ENCODE measurements at places on chromosomes 11 and 22. TPM values are rescaled to one million over a fixed set of nuclear protein-coding genes. Genes with fewer than 3 reads are reported as not detected.

The SNX32 gene
- total RNA-seq: 1.2 TPM

DNA sequence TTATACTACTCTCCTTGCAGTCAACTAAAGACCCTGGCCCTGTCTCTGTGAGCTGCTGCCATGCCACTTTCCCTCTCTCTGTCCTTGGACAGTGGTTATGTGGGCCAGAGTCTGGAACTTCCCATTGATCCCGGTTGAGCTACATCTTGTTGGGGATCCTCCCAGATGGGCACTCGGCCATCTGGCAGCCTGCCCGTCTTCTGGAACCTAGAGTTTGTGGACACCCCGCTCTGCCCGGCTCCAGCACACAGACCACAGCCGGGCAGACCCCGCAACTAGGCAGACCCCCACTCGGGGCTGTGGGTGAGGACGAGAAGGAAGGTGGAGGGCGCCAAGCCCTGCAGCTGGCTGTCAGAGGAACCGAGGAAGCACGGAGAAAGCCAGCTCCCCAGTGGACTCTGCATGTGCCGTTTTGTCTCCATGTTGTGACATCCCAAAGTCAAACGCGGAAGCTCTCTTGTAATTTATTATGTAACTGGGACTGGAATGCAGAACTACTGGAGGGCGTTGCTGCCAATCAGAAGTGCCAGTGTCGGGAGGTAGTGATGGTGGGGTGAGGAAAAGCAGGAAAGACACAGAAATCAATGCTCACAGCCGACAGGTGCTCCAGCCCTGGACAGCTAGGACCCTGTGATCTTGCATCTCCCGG, 207.7 kb downstream of the CEP164 start:
- no peak for DNase-seq
- peaks cover 4% of the 10 kb centered on the region for H3K4me1 ChIP-seq
- no peak overlapping the region for H3K4me3 ChIP-seq
- no peaks in the 10 kb centered on the region for H3K36me3 ChIP-seq
- H3K27ac ChIP-seq: no peak overlapping the region

DNA sequence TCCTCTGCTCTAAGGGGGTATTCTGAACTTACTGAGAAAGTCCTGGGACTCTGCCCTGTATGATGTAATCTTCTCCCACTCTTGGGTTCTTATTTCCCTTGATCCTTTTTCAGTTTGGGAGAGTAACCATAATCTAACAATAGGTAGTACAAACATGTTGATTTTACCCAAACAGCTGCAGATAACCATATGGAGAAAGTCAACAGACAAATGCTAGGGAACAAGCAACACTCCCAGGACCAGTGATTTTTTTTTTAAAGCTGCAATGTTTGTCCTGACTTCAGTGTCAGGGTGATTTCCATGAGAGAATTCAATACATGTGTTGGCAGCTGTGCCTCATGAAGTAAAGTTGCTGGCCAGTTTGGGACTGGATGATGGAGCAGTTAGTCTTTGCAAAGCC, 156.5 kb downstream of the FCHSD2 start:
- peak overlapping the region; percentile 90 for H3K27ac ChIP-seq
- no peaks in the 10 kb centered on the region for H3K36me3 ChIP-seq
- no peak for DNase-seq
- no peaks in the 10 kb centered on the region for H3K27me3 ChIP-seq

DNA sequence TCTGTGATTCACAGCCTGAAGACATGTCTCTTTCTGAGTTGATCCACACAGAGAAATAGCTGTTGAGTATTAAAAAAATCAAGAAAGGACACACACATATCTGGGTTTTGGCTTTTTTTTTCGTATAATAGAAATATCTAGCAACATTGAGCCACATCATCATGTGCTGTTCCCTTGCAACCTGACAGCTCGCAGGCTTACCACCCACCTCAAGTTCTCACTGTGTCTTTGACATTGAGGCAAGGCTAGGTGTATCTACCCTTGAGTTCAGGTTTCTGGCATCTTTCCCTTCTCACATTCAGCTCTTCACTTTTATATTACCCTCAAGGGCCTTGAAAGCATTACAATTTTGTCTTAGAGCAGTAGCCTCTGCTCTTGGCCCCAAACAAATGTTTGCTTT, 490.3 kb upstream of the KIRREL3 start:
- H3K4me3 ChIP-seq: no peak overlapping the region
- no peak for DNase-seq
- H3K4me1 ChIP-seq: peaks cover 2% of the 10 kb centered on the region
- H3K36me3 ChIP-seq: peaks cover 5% of the 10 kb centered on the region

The IL17REL gene
- total RNA-seq: 0.15 TPM

The GGTLC2 gene
- not detected for total RNA-seq

The PANX3 gene
- 0.21 TPM for total RNA-seq

The SHISAL1 gene
- total RNA-seq: 6.5 TPM

- H3K4me3 ChIP-seq: no peak overlapping the region
- DNase-seq: no peak
- no peaks in the 10 kb centered on the region for H3K36me3 ChIP-seq
- H3K27ac ChIP-seq: no peak overlapping the region
- no peaks in the 10 kb centered on the region for H3K4me1 ChIP-seq
- peaks cover 1% of the 10 kb centered on the region for H3K27me3 ChIP-seq
Measured at GRCh38 chr11:134679592-134679991, 267.6 kb upstream of the B3GAT1 start.

GRCh38 chr11:116033931-116034553, 529.8 kb upstream of the CADM1 start:
- no peaks in the 10 kb centered on the region for H3K4me1 ChIP-seq
- no peak overlapping the region for H3K4me3 ChIP-seq
- H3K27me3 ChIP-seq: no peaks in the 10 kb centered on the region
- H3K36me3 ChIP-seq: no peaks in the 10 kb centered on the region
- no peak overlapping the region for H3K27ac ChIP-seq

- H3K36me3 ChIP-seq: no peaks in the 10 kb centered on the region
- H3K27me3 ChIP-seq: no peaks in the 10 kb centered on the region
- H3K4me1 ChIP-seq: no peaks in the 10 kb centered on the region
- no peak overlapping the region for H3K27ac ChIP-seq
- H3K4me3 ChIP-seq: no peak overlapping the region
Measured at GRCh38 chr11:111312076-111312475, 13.7 kb downstream of the POU2AF3 start.

DNA sequence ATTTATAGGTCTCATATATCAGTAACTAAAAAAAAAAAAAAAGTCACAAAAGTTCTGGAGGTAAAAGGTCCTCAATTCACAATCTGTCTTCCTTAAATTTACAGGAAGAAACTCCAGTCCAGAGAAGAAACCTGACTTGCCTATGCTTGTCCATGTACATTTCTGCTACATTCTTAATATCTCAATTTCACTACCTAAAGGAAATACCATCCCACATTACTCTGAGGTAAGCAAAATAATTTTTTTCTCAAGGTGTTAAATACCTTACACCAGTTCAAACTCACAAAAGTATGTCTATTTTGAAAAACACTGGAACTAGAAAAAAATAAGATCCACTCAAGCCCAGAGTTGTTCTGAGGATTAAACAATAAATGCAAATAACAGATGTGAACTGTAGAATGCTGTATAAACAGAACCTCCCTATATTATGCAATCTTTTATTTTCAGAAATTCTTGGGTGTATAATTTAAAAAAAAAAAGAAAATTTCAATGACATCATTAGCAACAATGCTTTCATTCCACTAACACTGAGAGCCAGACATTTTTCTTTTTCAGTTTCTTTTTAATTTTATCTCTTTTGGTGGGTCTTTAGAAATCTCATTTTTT, 49.9 kb upstream of the GDPD4 start:
- peaks cover 2% of the 10 kb centered on the region for H3K27me3 ChIP-seq
- H3K4me1 ChIP-seq: peaks cover 14% of the 10 kb centered on the region
- DNase-seq: no peak
- H3K36me3 ChIP-seq: no peaks in the 10 kb centered on the region
- H3K27ac ChIP-seq: no peak overlapping the region

DNA sequence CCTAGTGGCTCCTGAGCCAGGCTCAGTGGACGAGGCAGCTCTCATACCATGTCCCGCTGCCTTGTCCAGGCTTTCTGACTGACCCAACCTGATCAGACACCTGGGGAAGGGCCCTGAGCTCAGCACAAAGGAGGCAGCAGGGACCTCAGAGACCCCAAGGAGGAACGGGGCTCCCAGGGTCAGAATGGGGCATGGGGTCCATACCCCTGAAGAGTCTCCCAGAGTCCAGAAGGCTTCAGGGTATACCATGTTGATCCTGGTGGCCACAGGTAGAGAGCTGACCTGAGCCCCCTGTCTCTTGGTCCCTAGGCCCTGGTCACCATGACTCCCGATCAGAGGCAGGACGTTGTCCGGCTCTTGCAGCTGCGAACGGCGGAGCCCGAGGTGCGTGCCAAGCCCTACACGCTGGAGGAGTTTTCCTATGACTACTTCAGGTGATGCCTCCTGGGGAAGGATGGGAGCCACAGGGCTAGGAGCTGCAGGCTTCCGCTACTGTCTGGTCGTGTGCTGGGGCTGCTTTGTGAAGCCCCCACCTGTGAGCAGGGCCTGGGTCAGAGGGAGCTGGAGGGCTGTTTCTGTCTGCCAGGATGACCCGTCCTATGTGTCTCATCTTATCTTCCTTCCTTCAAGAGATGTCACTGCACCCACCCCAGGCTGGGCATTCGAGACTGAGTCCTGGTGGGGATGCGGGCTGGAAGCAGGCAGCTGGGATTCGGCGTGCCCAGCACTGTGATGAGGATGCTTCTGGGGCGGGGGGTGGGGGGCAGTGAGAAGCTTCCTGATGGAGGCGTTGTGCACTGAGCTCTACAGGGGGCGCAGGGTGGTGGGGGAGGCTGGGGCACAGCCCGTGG, 74.2 kb downstream of the MYO7A start:
- no peak overlapping the region for H3K4me3 ChIP-seq
- H3K4me1 ChIP-seq: peaks cover 16% of the 10 kb centered on the region
- peaks cover 13% of the 10 kb centered on the region for H3K27me3 ChIP-seq

GRCh38 chr22:31944700-31945442, 536 bp downstream of the YWHAH start:
- peaks cover 6% of the 10 kb centered on the region for H3K27me3 ChIP-seq
- H3K4me1 ChIP-seq: peaks cover 44% of the 10 kb centered on the region
- peaks cover 21% of the 10 kb centered on the region for H3K36me3 ChIP-seq
- no peak overlapping the region for H3K27ac ChIP-seq
- peak; percentile 37 for DNase-seq

The OR4C46 gene
- not detected for total RNA-seq

- H3K27me3 ChIP-seq: peaks cover 13% of the 10 kb centered on the region
- peaks cover 2% of the 10 kb centered on the region for H3K4me1 ChIP-seq
- H3K36me3 ChIP-seq: no peaks in the 10 kb centered on the region
- no peak overlapping the region for H3K27ac ChIP-seq
Measured at GRCh38 chr22:48101704-48102103, 1339.3 kb downstream of the TBC1D22A start.

DNA sequence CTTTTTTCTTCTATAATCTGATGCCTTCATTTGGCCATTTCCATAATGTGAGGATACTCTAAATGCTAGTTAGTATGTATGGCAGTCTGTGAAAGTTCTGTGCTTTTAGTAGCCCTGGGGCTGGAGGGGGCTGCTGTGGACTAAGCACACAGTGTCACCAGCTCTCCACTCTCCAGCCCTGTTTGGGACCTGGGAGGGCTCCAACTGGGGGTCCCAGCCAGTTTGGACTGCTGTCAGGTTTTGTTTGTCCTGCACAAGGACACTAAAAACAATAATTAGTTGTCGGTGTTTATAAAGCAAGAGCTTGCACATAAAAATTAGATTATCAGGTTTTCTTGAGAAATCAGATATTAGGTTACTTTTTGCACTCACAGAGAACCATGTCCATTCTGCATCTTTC, 103.1 kb downstream of the LDLRAD3 start:
- H3K27me3 ChIP-seq: no peaks in the 10 kb centered on the region
- H3K27ac ChIP-seq: no peak overlapping the region
- H3K4me1 ChIP-seq: peaks cover 7% of the 10 kb centered on the region
- no peak overlapping the region for H3K4me3 ChIP-seq
- DNase-seq: no peak

GRCh38 chr11:113286509-113287497, 27.6 kb upstream of the TTC12 start:
- H3K27me3 ChIP-seq: no peaks in the 10 kb centered on the region
- no peaks in the 10 kb centered on the region for H3K36me3 ChIP-seq
- DNase-seq: no peak
- no peak overlapping the region for H3K27ac ChIP-seq
- H3K4me1 ChIP-seq: no peaks in the 10 kb centered on the region

The MMP10 gene
- not detected for total RNA-seq

GRCh38 chr11:133723056-133723455, 122.3 kb downstream of the SPATA19 start:
- H3K27me3 ChIP-seq: peaks cover 1% of the 10 kb centered on the region
- no peak overlapping the region for H3K4me3 ChIP-seq
- H3K36me3 ChIP-seq: no peaks in the 10 kb centered on the region

The PRR33 gene
- not detected for total RNA-seq

The MYBPC3 gene
- total RNA-seq: not detected

The C11orf65 gene
- total RNA-seq: 0.69 TPM

DNA sequence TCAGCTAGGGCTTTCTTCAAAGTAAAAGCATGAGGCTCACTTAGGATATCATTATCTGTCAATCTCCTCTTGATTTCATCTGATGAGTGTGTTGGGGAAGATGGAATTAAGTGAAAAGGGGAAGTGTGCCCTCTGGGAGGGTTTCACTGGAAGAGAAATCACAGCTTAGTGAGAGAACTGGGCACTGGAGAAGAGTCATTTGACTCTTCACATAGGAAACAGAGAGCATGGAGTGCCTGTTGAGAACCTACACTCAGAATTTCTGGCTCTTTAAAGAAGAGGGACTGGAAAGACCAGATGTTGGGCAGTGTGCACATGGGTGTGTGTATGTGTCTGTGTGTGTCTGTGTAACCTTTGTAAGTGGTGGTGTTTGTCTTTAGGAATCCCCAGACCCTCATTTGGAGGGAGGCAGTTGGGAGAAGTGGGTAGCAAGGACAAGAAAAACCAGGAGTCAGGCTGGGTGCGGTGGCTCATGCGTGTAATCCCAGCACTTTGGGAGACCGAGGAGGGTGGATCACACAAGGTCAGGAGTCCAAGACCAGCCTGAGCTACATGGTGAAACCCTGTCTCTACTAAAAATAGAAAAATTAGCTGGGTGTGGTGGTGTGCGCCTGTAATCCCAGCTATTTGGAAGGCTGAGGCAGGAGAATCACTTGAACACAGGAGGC, 10.0 kb downstream of the STX3 start:
- H3K36me3 ChIP-seq: peaks cover 39% of the 10 kb centered on the region
- peaks cover 2% of the 10 kb centered on the region for H3K27me3 ChIP-seq
- H3K27ac ChIP-seq: peak overlapping the region; percentile 65

The DCDC1 gene
- total RNA-seq: 0.44 TPM

GRCh38 chr22:21682385-21683175, 16.8 kb downstream of the PPIL2 start:
- H3K36me3 ChIP-seq: peaks cover 11% of the 10 kb centered on the region
- H3K4me3 ChIP-seq: no peak overlapping the region
- H3K27ac ChIP-seq: no peak overlapping the region
- peaks cover 9% of the 10 kb centered on the region for H3K27me3 ChIP-seq
- no peaks in the 10 kb centered on the region for H3K4me1 ChIP-seq
- no peak for DNase-seq

GRCh38 chr11:71165771-71166170, 86.6 kb downstream of the SHANK2 start:
- H3K4me3 ChIP-seq: no peak overlapping the region
- no peaks in the 10 kb centered on the region for H3K27me3 ChIP-seq
- H3K4me1 ChIP-seq: no peaks in the 10 kb centered on the region
- H3K36me3 ChIP-seq: no peaks in the 10 kb centered on the region
